ENCODE measurements at places on chromosomes 16 and 17.

- no peak for DNase-seq
Measured at GRCh38 chr16:81214745-81215166, 23.7 kb upstream of the BCO1 start.

GRCh38 chr17:1711804-1712203, 1.6 kb upstream of the TLCD2 start:
- no peak for DNase-seq

DNA sequence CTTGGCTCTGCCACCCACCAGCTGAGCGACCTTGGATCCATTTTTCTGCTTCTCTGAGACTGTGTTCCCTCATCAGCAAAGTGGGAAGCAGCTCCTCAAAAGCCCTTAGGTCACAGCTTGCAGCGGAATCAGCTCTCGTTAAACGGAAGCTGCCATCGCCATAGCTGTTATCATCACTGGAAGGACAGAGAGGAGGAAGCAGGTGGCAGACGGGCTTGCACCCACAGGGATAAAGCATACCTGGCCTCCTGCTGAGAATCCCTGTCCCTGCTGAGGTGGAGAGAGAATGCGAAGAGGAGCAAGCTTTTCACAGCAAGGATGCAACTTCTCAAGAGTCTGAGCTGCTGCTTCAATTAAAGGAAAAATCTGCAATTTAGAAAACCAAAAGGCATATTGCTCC, 106.6 kb downstream of the CLEC16A start:
- no peak for DNase-seq

- no peak for DNase-seq
Measured at GRCh38 chr17:48194097-48194550, 86.6 kb downstream of the SNX11 start.

- DNase-seq = no peak
Measured at GRCh38 chr16:88550246-88550661, 19.9 kb upstream of the ZC3H18 start.

GRCh38 chr16:7382521-7382920, 49.9 kb downstream of the RBFOX1 start:
- DNase-seq = no peak

DNA sequence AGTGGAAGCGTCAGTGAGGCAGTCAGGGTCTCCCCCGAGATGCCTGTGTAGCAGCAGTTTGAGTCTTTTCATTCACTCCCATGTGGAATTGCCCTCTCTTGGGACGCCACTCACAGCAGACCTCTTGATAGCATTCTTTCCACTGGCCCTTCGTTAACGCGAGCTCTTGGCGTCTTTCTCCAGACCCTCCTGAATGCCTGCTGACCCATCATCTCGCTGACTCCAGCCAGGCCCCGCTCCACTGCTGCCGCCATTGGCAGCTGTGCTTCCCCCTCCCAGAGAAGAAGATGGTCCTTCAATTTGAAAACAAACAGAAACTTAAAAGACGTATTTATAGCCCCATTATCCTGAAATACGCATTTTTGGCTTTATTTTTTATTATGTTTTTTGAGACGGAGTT, 63.1 kb downstream of the SEC14L1 start:
- DNase-seq = no peak

- no peak for DNase-seq
Measured at GRCh38 chr17:59367657-59368045, 36.2 kb downstream of the YPEL2 start.

- no peak for DNase-seq
Measured at GRCh38 chr16:49969091-49970030, 55.7 kb upstream of the CNEP1R1 start.

- DNase-seq = peak; percentile 78
Measured at GRCh38 chr17:3804503-3804931, 3.5 kb upstream of the ITGAE start.

GRCh38 chr17:15909481-15909991, 35.4 kb upstream of the ADORA2B start:
- no peak for DNase-seq

DNA sequence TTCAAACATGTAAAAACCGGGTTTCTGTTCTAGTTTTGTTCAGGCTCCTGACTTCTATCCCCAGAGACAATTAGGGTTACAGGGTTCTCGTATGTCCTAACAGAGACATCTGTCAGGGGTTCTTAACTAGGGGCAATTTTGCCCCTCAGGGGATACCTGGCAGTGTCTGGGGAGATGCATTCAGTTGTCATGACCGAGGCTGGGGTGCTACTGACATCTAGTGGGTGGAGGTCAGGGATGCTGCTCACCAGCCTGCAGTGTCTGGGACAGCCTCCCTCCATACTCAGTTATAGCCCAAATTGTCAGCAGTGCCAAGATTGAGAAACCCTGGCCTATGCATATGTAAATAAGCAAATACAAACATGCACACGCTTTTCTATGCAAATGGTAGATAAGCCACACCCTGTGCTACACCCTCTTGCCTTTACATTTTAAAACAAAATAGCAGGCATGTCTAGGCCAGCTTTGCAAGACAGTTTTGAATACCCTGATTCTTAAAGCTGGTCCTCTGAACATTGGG, 37.4 kb downstream of the CLEC16A start:
- peak; percentile 71 for DNase-seq

GRCh38 chr16:8935989-8936388, 27.7 kb downstream of the USP7 start:
- no peak for DNase-seq

DNA sequence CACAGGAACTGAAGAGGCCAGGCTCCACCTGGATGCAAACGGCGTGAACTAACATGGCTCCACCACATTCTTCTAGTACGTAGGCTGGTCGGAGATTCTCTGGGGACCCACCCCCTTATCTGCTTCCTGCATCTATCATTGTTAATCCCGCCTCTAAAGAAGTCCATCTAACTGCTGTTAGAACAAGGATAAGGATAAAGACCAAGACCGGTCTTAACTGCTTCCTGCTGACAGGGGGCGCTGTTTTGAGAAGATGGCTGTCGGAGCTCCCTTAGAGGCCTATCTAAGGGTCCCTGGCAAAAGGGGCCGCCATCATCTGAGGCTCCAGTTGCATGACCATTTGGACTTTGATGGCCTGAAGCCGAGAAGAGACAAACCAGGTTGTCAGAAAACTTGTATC, 25.8 kb upstream of the TNFSF12 start:
- DNase-seq = no peak

- peak; percentile 84 for DNase-seq
Measured at GRCh38 chr17:40355123-40355803, 9.3 kb downstream of the GJD3 start.

- DNase-seq = no peak
Measured at GRCh38 chr16:72517154-72517553, 345.2 kb upstream of the PMFBP1 start.

- DNase-seq = no peak
Measured at GRCh38 chr16:81565321-81566028, 120.9 kb downstream of the CMIP start.

DNA sequence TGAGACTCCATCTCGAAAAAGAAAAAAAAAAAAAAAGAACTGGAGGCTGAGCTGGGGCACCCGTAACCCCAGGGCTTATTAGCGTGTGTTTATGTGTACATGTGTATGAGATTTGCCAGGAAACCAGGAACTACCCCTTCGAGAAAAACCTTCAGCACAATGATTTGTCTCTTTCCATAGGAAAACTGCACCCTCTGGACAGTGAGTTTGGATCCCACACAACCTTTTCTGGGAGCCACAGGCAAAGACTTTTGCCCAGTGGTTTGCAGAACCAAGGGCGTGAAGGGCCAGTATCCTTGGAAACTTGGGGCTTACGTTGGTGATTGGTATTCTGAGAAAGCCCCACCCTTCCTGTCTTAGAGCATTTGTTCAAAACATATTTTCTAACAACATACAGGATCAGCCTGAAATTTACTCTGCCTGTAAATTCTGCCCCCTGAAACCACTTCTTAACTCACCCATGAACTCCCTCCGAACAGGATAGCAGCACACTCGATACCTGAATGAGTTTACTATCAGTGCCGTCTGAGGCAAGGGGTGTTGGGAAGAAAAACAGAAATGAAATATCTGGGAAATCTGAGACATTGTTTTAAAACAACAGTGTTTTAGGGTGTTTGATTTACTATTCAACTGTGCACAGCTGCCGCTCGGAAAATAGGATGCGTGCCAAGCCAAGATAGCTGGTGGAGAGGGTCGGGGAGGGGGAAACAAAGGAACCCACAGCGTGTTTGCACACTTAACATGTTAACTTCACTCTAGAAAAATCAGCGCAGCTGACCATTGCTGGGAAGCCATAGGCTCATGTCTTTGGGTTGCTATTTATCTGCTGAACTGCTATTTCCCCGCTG, 40.2 kb upstream of the MAF start:
- DNase-seq = no peak

- DNase-seq = no peak
Measured at GRCh38 chr17:44023545-44024270, 8.9 kb upstream of the TMEM101 start.

DNA sequence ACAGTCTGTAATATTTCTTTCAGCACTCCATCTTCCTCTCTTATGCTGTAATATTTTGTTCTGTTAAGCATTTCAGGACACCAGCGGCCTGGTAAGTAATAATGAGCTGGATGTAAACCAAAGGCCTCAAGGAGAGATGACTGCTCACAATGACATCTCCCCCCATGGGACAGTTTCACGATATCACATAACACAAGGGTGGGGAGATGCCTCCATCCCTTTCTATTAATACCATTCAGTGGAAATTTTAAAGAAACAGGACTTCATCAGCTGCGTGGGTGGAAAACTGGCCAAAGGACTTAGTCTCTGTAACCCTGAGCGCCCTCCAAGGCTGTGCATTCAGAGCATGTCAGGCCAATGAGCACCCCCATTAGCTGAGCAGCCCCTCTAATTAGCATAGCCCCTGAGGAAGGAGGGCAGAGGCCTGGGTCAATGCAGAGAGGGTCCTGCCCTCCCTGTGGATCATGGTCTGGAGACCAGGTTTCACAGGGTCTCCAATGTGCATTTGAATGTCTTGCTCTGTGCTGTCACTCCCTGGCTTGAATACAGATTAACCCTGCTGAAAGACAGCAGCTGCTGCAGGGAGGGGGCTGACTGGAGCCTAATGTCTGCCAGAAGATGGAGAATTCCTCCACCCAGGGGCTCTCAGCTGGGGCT, 156.4 kb downstream of the HS3ST2 start:
- no peak for DNase-seq

- DNase-seq = peak; percentile 51
Measured at GRCh38 chr17:67575325-67575724, 142.4 kb upstream of the NOL11 start.

DNA sequence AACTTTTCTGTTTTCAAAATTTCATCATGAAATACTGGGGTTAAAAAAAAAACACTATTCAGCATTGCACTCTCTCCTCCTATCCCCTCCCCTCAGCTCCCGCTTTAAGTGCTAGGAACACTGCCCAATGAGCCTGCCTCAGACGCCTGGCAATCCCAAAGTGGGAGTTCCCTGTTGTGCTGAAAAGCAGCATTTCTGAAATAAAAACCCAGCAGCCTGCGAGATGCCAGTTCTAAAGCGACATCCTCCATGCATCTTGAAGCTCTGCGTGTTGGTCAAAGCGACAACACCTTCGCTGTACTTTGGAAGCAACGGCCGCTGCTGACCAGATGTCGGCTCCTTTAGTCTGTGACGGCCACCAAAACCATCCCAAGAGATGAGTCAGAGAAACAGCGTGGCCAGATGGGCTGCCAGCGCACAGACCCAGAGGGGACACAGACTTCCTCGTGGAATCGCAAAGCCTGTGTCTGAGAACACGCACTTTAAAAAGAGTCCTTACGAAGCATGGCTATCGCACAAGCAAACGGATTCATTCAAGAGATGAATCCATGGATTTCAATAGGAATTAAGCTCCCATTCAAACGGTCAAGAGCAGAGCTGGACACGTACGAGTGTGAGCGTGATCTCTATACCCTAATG, 32.8 kb downstream of the FBXO31 start:
- DNase-seq = no peak

GRCh38 chr17:9594065-9594464, 17.6 kb downstream of the CFAP52 start:
- no peak for DNase-seq

GRCh38 chr17:15334266-15334665, 7.1 kb downstream of the TEKT3 start:
- DNase-seq = no peak

GRCh38 chr17:38461683-38462082, 33.4 kb downstream of the ARHGAP23 start:
- no peak for DNase-seq

DNA sequence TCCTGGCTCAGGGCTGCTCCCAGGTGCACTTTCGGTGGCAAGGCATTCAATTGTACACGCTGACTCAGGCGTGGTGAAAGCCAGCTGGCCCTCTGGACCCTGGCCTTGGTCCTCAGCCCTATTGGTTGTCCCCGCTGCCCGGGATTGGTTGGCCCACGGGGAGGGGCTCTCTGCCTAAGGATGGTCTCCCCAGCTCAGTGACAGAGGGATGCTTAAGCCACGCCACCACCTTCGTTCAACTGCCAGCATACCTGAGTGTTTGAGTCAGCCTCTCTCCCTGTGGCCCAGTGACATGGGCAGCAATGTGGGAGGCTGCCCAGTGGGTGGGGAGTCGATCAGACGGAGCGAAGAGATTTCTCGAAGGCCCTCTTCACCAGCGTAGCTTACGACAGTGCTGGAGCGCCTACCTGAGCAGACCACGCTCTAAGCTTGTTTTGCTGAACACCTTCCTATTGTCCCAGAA, 30.3 kb downstream of the IRF8 start:
- DNase-seq = no peak

GRCh38 chr16:30060346-30060745, 5.2 kb upstream of the ALDOA start:
- no peak for DNase-seq

- no peak for DNase-seq
Measured at GRCh38 chr17:6046931-6047330, 23.2 kb upstream of the WSCD1 start.

DNA sequence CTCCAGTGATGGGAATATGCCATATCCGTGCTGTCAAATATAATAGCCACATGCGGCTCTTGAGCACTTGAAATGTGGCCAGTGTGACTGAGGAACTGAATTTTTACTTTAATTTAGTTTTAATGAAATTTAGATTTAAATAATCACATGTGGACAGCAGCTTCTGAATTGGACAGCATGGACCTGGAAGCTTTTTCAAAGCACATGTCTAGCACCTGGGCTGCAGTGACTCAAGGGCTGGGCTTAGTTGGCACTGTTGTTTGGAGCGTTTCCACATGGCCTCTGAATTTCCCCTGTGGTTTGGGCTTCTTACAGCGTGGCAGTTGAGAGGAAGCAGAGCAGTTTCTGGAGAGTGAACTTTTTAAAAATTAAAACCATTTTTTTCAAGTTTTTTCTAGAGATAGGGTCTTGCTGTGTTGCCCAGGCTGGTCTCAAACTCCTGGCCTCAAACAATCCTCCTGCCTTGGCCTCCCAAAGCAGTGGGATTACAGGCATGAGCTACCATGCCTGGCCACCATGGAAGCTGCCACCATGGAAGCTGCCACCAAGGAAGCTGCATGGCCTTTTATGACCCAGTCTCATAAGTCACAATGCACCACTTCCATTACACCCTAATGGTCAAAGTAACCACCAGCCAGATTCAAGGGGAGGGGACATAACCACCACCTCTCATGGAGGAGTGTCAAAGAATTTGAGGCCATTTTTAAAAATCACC, 6.7 kb upstream of the TOB1 start:
- no peak for DNase-seq

DNA sequence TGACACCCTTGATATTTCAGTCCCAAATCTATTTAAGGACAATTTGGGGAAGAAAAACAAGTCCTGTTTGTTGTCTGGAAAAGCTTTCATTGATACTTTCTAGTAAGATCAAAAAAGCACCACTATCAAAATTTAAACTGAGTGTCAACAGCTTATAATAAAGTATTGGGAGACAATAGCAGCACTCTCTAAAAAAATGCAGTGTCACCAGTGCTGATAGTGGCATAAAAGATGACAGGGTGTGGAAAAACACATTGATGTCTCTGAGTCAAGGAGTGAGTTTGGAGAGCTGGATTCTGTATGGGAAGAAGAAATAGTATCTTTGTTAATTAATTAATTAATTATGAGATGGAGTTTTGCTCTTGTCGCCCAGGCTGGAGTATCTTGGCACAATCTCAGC, 8.3 kb upstream of the TOM1L1 start:
- DNase-seq = no peak

Data from GM10248 (cell line).